ENCODE measurements at places on chromosomes 12 and 14. TPM values are rescaled to one million over a fixed set of nuclear protein-coding genes. Genes with fewer than 3 reads are reported as not detected.
A peak's percentile ranks its signal among the peaks of the same experiment; 100 is the strongest.

DNA sequence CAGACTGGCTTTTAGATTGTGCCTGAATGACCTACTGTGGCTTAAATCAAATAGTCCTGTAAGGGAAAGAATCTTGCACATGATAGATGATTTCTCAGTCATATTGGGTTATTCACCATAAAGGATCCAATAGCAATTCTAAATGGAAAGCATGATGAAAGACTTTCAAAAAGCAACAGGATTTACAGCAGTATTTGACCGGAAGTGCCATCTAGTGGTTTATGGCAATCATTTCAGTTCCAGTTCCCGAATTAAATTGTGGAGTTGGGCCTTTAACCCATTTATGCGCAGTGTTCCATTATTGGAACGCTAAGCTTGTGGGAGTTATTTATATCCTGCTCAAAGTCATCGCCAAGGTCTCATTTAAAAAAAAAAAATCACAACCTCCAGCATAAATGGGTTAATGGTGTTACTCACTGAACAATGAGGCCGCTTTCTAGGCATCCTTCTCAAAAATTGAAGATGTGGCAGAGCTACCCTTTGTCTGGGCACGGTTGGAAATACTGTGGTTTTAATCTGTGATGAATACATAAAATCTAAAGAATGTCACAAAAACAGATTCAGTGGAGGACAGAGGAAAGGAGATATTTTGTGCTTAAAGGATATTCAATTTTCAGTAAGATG is 60.8 kb upstream of the REP15 start:
- H3K27ac ChIP-seq, result no peak overlapping the region
- H3K36me3 ChIP-seq, result no peaks in the 10 kb centered on the region
- H3K27me3 ChIP-seq, result no peaks in the 10 kb centered on the region
- no peak overlapping the region for H3K4me3 ChIP-seq
- no peaks in the 10 kb centered on the region for H3K4me1 ChIP-seq

Gene TC2N
- total RNA-seq, result 28.0 TPM

DNA sequence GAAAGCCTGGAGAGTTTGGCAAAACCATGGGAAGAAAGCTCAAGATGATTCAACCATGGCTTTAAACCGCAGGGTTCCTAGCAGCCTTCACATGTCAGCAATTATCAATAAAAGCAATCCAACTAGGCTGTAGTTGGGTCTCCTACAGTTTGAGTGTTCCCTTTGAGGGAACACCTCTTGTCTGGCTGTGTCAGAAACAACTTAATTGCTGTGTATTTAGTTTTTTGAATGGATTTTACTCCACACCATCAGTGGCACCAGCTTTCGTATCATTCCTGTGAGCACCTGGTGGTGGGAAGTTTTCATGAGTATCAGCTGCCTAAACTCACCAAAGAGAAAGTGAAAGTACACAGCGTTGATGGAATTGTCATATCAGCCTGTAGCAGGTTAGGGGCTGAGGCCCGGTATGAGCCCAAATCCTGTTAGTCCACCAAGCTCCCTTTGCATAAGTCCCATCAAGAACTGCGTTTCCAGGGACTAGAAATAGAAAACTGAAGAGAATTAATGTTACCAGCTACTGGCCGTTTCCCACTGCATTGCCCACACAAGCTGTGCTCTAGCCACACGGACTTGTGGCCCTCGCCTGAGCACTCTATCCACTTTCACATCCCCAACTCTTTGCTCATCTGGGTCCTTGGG is 10.9 kb upstream of the IL26 start:
- no peaks in the 10 kb centered on the region for H3K27me3 ChIP-seq
- no peak overlapping the region for H3K27ac ChIP-seq
- H3K36me3 ChIP-seq, result no peaks in the 10 kb centered on the region
- peaks cover 7% of the 10 kb centered on the region for H3K4me1 ChIP-seq
- peak overlapping the region; percentile 27 for H3K4me3 ChIP-seq

DNA sequence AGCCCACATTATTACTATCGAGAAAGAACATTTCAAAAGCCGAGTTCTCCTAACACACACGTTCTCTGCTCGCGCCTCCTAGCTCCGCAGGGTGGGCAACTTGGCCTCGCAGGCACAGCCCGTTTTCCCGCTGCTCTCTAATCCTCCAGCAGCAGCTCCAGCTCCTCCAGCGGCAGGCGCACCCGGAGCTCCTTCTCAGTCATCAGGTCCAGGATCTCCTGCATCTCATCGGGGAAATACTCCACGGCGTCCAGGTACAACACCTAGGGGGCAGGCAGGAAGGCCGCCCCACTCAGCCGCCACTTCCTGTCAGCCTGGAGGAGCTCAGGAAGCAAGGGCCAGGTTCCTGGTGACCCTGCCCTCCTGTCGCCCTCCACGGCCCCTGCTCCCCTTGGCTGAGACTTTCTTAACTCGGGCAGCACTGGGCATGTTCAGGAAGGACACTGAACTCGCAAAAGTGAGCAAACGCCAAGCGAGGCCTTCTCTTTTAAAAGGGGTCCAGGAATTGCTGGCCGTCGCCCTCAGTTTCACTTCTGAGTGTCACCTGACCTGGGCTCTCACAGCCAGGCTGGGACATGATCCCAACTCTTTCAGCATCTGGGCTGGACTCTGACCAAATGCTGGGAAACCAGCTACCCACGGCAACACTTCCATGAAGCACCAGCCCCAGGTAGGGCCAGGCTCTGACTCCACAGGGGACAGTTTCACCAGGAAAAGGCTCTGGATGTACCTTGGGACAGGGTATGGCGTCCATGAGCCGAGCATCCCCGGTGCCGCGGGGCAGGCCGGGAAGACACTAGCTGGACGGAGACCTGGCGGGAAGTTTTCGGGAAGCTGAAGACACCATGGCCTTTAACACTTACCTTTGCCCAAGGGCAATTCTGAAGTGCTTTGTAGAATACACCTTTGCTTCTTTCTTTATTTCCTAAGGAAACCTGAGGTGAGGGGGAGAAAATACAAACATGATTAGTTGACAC is 22.1 kb downstream of the PSMC1 start:
- H3K4me1 ChIP-seq, result peaks cover 5% of the 10 kb centered on the region
- no peak overlapping the region for H3K4me3 ChIP-seq
- H3K27me3 ChIP-seq, result no peaks in the 10 kb centered on the region
- H3K36me3 ChIP-seq, result peaks cover 60% of the 10 kb centered on the region

Gene RNASE7
- 44.4 TPM for total RNA-seq

Gene MGP
- total RNA-seq, result 66.8 TPM

Gene CCDC60
- total RNA-seq, result not detected

GRCh38 chr14:33362934-33363333 is 424.3 kb downstream of the NPAS3 start:
- no peak overlapping the region for H3K4me3 ChIP-seq
- no peak overlapping the region for H3K27ac ChIP-seq
- H3K4me1 ChIP-seq, result no peaks in the 10 kb centered on the region
- no peaks in the 10 kb centered on the region for H3K27me3 ChIP-seq
- H3K36me3 ChIP-seq, result no peaks in the 10 kb centered on the region
- no peak for DNase-seq

Gene CLEC6A
- total RNA-seq, result not detected

Gene TPPP2
- total RNA-seq, result not detected
